ENCODE measurements at places on chromosomes 2 and 18.

GRCh38 chr2:144470334-144470733 lies 49.6 kb downstream of the ZEB2 start:
- DNase-seq = no peak

DNA sequence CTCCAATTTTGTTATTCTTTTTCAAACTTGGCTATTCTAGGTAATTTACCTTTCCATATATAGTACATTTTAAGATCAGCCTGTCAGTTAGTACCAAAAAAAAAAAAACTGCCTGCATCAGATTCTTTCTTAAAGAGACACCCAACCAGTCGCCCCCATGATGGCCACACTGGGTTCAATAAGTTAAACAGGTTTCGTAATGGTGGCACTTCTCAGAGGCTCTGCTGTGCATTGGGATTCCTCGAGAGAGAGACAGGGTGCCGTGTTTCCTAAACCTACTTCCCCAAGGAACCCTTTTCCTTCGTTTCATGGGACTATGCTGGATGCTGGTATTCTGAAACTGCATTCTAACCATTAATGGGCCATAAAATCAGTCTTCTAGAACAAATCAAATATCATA lies 37.4 kb downstream of the MYO7B start:
- DNase-seq = no peak

GRCh38 chr18:79484661-79485621 lies 89.2 kb downstream of the NFATC1 start:
- peak; percentile 89 for DNase-seq

- no peak for DNase-seq
Measured at GRCh38 chr2:138034536-138034935, 70.3 kb downstream of the HNMT start.

DNA sequence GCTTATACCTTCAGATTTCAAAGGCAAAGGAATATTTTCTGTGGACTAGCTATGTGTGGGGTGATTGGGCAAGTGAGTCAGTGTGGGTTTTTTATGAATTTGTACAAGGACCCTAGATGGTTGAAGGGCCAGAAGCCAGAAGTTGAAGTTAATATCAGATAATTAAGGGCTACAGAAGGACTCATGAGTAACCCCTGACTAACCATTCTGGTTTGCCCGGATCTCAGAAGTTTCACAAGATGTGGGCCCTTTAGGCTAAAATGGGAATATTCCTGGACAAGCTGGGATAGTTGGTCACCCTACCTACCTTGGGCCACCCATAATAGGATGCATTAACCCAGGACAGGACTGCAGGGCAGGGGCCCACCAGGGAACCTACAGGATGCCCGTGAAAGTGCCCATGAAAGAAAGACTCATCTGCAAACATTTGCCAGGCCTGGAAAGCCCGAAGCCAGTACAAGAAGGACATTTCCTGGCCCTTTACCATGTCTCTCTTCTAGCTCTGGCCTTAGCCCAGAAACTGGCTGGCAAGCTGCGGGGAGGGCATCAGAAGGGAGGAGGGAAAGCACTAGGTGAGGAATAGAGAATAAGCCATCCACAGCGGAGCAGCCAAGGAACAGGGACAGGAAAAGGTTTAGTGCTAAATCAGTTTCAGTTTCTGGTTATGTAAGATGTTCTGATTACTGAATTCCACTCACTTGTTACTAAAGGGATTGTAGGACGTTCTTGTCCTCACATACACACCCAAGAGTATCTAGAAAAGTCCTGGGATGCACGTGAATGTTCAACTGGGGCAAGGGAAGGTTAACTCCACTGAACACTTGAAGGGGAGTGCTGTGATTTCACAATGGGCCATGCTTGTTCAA lies 33.6 kb downstream of the GCG start:
- DNase-seq = peak; percentile 36

DNA sequence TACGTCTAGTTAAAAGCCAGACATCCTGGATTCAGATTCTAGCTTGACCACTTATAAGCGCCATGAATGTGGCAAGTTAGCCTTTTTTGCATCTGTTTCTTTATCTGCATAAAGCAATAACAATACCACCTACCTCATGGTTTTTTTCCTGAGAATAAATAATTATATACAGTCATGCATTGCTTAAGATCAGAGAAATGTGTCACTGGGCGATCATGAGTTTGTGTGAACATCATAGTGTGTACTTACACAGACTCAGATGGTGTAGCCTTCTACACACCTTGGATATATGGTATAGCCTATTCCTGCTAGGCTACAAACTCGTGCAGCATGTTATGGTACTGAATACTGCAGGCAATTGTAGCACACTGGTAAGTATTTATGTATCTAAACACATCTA lies 84.7 kb upstream of the PELI1 start:
- DNase-seq = no peak

GRCh38 chr2:165237056-165237455 lies 2.2 kb upstream of the SCN2A start:
- no peak for DNase-seq

GRCh38 chr18:48545757-48546321 lies 7.0 kb downstream of the CTIF start:
- DNase-seq = peak; percentile 79

DNA sequence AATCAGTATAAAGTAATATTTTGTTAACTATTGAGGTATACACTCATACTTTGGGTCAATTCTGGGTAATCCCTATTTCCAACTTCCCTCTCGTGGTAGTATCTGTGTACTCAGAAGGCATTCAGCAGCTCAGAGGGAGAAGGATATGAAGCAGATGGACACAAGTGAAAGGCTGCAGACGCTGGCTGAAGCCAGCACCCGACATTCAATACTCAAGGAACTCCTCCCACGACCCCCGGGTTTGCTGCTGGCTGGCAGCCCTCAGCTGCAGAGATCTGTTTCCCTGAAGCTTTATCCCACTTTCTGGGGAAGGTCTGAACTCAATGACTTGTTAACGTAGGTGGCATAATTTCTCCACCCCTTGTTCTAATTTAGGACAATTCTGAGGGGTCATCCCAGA lies 847.3 kb upstream of the SOX11 start:
- no peak for DNase-seq

DNA sequence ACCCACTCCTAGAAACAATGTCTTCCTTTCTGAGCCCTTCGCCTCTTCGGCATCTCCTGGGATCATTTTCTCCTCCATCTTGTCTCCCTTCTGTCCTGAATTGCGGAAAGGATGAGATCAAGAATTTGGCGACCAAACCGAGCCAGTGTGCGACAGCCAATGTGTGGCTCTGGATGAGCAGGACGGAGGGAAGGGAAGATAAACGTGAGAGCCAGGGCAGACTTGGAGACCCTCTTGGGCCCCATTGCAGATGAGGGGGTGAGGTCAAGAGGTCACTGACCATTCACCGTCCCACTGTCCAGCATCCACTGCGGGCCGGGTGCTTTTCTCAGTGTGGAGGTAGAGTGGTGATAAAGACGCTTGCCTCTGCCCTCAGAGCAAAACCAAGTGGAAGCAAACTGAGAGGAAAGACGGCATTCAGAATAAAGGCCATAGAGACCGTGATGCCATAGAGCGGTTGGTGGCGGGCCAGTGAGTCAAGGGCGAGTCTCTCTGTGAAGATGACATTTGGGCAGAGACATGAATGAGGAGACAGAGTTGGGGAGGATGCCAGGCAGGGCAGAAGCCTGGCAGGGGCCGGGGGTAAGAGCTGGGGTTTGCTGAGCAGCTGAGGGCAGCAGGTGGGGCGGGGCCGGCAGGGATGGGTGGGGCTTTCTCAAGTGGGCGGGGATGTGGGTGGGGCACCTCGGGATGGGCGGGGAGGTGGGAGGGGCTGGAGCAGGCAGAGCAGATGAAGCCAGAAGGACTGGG lies 55.6 kb downstream of the ACAA2 start:
- no peak for DNase-seq

- DNase-seq = peak; percentile 57
Measured at GRCh38 chr2:230956827-230957755, 32.0 kb upstream of the GPR55 start.

Data from H4 (cell line).